Activated CD4-positive, alpha-beta T cell treated with anti-CD3 and anti-CD28 coated beads, Interleukin-2, Interleukin-4, amounts not matched to agents 100 ng/mL and 50 ng/mL, durations not matched to agents 16 hours and 8 hours (primary cell): ENCODE measurements at places on chromosomes 3 and 15.

DNA sequence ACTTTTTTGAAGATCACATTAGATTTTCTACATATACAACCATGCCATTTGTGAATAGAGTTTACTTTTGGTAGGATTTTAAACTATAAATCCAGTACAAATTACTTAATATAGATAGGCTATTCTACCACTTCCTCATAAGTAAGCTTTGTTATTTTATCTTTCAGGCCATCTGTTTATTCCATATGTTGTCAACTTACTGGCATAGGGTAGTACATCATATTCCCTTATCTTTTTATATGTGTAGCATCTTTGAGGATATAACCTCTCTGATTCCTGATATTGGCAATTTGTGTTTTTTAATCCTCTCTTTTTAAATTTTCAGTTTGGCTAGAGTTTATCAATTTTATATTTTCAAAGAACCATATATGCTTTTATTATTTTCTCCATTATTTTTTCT, 515.4 kb downstream of the DIPK2A start:
- no peak for DNase-seq

DNA sequence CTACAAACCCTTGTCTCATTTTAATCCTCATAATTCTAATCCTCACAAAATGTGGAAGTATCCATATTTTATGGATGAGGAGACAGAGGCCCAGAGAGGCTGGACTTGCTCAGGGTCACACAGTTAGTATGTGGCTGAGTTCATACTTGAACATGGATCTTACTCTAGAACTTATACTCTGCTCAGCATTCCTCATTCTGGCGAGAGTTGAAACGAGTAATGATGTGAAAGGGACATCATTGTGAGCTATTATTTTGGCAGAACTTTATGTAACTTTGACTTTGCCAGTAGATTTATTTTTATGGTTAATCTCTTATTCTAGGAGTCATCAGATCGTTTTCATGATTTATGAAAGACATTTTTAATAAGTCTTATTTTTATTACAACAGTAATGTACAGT, 17.5 kb downstream of the AKAP13 start:
- DNase-seq = no peak

DNA sequence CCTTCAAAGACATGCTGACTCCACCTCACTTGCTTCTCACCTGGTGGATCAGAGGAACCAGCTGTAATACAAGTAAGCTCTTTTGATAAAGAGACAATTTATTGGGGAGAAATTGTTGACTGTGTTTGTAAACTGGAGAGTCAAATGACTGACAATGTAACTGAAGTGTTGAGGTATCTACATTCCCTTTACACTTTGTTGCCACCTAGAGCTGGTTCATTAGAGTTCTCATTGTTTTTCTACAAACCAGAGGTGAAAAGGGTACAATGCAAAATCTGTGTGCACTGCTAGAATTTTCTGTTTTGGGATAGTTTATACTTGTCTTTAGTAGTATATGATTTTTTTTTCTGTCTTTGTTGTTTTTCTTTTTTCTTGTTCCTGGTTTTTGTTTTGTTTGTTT, 8.7 kb upstream of the LRRC58 start:
- no peak for DNase-seq

DNA sequence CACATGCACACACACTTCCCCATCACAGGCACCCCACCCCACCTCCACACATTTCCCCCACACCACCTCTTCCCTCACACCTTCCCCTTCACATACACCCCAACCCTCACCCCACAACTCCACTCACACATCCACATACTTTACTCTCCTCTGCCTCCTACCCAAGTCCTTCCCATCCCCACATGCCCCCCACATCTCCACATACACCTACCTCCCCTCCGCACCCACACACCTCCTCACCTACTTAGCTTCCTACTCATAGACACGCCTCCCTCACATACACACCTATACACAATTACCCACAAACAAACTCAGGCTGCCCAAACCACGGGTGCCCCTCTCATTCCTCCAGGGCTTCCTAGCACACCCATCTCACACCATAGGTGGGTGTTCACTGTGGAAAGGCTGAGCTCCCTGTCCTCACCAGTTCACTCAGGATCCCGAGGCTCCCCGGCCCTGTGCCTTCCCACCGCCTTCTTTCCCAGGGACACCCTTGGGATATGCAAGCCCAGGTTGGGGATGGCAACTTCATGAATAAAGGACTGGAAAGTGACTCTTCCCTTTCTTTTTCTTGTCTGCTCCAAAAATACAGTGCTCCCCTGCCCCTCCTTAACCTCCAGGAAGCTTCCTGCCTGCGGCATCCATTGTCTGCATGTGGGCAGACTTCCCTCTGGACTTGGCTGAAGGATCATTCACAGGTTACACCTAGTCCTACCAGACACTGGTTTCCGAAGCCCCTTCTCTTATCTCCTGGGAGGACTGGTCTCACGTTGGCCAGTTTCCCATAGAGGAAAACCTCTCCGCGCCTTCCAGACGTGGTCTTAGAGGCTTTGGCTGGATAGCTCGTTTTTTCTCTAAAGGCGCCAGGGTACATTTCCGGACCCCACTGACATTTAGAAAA, 61.5 kb downstream of the SLCO2A1 start:
- DNase-seq = no peak

DNA sequence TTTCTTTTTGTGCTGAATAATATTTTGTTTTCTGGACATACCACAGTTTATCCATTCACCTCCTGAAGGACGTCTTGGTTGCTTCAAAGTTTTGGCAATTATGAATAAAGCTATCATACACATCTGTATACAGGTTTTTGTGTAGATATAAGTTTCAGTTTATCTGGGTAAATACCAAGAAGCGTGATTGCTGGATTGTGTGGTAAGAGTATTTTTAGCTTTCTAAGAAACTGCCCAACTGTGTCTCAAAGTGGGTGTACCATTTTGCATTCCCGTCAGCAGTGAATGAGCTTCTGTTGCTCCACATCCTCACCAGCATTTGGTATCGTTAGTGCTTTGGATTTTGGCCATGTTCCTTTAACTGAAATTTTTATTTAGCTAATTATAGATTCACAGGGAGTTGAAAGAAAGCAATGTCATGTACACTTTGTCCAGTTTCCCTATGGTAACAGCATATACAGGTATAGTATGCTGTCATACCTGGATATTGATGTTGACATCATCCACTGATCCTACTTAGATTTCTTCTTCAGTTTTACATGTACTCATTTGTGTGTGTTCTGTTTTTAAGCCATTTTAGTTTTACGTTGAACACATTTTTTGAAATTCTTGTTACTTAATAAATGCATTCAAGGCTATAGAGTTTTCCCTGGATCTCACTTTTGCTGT, 11.9 kb downstream of the ARID3B start:
- peak; percentile 64 for DNase-seq
